ENCODE measurements at places on chromosomes 16 and 17.

DNA sequence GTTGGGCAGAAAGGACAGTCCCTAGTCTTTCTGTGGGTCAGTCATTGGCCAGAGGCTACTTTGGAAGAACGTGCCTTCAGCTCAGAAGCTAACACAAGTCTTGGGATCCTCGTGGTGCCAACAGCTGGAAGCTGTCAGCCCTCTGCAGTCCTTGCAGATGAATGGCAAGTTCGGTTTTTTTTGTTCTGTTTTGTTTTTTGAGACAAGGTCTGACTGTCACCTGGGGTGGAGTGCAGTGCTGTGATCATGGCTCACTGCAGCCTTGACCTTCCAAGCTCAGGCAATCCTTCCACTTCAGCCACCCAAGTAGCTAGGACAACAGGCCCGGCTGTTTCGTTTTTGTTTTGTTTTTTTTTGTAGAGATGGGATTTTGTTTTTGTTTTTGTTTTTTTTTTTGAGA lies 149.4 kb downstream of the SPECC1 start:
- no peak for DNase-seq

GRCh38 chr16:27818246-27818645 lies 245.3 kb downstream of the GSG1L start:
- no peak for DNase-seq

GRCh38 chr16:55479430-55480140 lies 587 bp downstream of the MMP2 start:
- no peak for DNase-seq

DNA sequence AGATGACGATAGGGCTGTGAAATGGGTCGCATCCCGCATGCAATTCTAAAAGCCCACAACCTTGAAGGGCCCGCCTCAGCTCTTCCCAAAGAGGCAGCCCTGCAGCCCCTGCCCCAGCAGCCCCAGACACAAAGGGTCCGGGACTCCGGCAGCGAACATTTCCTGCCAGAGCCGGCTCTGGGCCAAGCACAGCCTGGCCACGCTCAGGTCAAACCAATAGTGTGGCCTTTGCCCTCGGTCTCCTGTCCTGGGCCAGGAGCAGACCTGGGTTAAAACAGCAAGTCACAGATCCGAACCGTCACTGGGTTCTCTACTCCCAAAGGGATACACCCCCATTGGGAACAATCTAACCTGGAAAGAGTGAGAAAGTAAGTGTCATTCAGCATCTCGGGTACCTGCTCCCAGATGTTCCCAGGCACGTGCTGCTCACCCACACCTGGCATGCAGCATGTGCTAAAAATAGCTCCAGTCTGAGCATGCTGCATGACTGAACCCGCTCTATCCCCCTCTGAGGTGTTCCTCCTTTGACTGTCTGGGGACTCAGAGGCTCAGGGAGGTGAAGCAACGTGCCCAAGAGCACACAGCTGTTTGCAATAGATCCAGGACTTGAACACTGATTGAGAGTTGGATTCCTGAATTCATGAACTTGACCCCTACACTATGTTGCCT lies 22.2 kb upstream of the ATP2A3 start:
- no peak for DNase-seq

All from stimulated activated CD4-positive, alpha-beta T cell treated with anti-CD3 and anti-CD28 coated beads, Interleukin-4, amount 100 ng/mL, for 48 hours (primary cell).